ENCODE measurements at places on chromosomes 2 and 18.

GRCh38 chr2:8550937-8551621 is 130.8 kb upstream of the ID2 start:
- no peak for DNase-seq

- DNase-seq = peak; percentile 6
Measured at GRCh38 chr2:201357221-201357620, at the start of gene FLACC1. Gene FLACC1, minus strand, starts transcription at chr2:201357345. Its CDS starts 5,941 bp downstream, at chr2:201351404.

DNA sequence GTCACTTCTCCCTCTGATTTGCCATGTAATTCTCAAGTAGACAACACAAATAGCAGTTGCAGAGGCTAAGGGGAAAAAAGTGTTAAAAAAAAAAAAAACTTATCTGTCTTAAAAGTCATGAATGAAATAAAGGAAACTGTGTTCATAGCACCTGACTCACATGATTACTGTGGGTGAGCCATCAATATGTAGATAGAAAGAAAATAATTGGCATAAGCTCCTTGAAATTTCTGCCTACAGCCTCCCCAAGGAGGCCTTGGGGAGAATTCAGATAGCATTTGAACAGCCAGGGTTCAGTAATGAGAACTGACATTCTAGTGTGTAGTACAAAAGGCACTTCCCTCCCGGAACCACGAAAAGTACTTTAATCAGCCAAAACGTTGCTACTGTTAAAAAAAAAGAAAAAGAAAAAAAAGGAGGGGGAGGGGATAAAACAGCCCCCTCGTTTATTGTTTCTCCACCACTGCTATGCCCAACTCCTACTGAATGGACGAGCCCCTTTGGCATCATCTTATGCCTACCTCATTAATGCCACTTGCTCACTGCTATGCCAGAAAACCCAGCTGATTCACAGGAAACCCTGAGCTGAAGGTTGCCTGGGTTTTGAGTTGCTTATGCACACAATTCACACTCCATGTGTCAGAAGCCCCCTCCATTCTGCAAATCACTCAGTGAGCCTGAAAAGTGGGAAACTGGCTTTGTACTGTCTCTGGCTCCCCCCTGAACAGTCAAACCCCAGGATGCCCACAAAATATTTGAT is 65.5 kb upstream of the KLF7 start:
- no peak for DNase-seq

DNA sequence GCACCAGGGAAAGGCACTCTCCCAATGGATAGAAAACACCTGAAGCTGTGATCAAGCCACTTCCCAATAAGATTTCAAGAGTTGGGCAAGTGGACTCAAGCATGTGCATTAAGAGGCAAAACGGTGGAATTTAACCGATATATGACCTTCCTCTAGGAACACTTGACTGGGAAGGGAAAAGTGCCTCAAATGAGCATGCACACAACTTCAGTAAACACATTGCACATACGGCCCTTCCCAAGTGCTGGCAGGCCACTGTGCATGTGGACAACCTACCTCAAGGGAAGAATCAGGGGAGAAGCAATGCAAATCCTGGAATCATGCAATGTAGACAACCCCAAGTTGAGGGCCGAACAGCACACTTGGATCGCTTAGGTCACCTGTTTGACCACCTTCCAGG is 23.9 kb upstream of the SH3RF3 start:
- DNase-seq = no peak

DNA sequence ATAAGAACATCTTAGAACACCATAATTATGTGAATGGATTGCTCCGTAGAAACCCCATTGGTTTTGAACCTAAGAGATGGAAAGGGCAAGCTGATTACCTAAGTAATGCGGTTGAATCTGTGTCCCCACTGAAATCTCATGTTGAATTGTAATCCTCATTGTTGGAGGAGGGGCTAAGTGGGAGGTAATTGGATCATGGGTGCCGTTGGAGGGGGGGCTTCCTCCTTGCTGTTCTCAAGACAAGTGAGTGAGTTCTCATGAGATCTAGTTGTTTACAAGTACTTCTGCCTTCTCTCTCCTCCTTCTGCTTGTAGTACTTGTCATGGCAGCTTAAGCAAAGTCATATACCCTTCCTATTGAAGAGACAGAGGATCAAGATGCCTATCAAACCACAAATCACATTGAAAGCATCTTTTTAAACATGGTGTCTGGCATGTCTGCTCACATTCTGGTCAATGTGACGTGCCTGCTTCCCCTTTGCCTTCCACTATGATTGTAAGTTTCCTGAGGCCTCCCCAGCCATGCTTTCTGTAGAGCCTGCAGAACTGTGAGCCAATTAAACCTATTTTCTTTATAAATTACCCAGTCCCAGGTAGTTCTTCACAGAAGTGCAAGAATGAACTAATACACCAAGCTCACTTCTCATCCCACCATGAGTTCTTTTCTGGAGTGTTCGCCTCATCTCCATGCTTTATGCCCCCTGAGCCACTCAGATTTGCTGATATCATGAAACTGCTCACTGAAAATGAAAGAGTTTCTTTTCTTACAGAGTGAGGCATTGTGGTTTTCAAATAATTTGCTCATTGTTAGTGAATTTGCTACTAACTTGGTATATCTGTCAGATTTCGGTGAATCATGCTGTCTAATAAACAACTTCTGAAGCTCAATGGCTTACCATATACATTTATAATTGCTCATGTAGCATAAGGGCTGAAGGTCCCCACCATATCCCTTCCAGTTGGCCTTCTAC is 23.6 kb downstream of the KCNE4 start:
- DNase-seq = no peak

- no peak for DNase-seq
Measured at GRCh38 chr2:108271691-108272253, 16.9 kb upstream of the SULT1C2 start.

GRCh38 chr2:127909019-127909418 is 23.3 kb upstream of the AMMECR1L start:
- no peak for DNase-seq
